ENCODE measurements at places on chromosomes 4 and X.
A peak's percentile ranks its signal among the peaks of the same experiment; 100 is the strongest.

DNA sequence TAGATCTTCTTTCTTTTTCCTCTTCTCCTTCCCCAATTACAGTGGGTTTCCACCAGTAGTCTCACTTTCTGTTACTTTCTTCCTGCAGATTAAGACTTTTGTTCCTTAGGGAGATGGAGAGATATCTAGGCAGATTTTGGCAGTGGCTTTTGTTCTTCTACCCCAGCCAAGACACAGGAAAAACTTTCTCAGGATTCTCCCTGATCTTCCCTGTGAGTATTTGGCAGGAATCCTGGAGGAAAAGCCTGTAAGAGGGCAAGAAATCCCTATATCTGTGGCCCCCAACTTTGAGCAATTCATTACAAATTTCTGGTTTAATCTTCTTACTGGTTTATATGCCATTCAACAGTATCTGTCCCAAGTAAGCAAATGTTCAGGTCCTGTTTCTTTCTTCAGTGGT, 21.9 kb downstream of the SLC9A7 start:
- DNase-seq: no peak

- DNase-seq: no peak
These were observed 47.8 kb downstream of the TMA16 start for GRCh38 chr4:163542275-163542674.

GRCh38 chrX:150253959-150254620, 109.0 kb upstream of the MAMLD1 start:
- DNase-seq: no peak

- peak; percentile 94 for DNase-seq
These were observed at the start of gene UFSP2 for GRCh38 chr4:185425647-185426352. TSS of gene UFSP2 (minus strand) at chr4:185425964. CDS start at chr4:185425868, 96 bp downstream.

DNA sequence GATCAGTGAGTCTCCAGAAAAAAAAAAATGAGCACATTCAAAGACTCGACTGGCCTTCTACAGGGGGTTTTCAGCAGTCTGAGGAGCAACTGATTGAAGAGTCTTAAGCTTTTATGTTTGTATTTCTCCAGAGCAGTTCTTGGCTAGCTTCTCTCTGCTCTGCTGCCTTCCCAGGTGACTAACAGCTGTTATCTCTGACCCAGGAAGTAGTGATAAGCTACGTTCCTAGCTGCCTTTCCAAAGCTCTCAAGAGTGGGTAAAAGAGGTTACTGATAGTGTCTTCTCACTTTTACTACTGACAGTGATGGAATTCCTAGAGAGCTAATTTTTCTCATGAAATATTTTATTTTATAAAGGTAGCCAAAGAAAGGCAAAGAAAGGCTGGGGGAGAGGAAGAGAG, 66.6 kb downstream of the ENOX2 start:
- peak; percentile 1 for DNase-seq

DNA sequence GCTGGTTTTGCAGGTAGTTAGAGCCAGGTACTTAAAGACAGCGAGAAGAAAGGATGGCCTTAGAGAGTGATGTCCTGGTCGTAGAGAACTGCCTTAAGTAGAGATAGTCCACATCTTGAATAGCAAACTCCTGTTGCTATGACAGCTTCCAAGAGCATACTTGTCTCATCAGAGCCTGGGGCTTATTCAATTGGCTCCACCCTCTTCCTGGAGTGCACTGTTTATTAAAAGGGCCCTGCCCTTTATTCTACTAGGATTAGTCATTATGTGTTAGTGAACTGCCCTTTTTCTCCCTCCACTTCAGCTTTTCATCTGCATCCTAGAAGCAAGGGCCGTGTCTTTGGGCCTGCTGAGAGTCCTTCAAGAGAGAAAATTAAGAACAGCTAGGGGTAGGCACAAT, 94.5 kb upstream of the EOLA2 start:
- DNase-seq: peak; percentile 82

DNA sequence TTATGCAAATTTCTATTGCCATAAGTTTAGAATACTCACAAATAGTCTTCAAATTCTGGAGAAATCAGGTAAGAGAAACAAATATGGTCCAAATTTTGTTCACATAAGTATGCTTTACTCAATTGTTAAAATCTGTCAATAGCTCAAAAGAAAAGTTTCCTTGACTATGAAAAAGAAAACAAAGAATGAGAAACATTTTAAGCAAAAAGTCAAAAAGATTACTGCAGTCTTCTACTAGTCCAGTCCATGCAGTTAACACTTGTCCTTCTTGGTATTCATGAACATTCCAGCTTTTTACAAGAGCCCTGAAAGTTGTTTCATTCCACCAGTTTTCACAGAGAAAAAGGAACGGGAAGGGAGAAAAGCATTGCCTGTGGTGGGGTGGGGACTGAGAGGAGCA, 54.7 kb upstream of the ZXDA start:
- peak; percentile 22 for DNase-seq

GRCh38 chrX:41381685-41382084, 47.7 kb downstream of the DDX3X start:
- DNase-seq: peak; percentile 79

DNA sequence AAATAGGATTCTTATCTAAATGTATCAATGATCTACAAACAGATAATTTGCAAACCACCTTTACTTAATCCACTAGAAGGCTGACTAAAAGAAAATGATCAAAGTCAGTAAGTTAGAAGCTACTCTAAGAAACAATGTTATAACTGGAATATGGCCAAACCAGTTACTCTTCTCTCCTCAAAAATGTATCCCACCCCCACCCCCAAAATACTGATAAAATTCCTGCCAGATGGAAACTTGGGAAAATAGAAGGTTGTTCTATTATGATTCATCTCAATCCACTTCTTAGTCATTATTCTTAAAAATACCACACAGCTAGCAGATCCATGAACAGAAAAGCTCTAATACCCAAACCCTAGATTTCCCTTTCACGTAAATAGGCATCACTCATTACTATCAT, 206.4 kb downstream of the KLHL13 start:
- no peak for DNase-seq

- DNase-seq: peak; percentile 57
These were observed 2.4 kb upstream of the MBNL3 start for GRCh38 chrX:132491191-132491590.

DNA sequence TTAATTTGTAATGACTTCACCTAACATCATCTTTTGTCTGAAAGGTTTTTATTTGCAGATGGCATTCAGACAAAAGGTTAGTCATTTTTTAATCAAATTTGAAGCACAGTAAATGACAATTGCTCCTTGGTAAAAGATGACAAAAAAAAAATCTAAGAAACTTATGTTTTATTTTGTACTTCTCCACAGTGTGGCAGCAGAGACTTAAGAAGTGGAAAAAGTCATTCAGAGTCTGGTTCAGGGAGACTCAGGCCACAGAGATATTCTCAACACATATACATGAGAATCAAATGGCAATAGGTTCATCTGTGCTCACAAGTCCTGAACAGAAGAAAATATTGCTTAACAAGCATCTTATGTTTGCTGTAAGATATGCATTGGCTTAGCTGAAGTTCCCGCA, 436.2 kb downstream of the KCNIP4 start:
- peak; percentile 86 for DNase-seq

DNA sequence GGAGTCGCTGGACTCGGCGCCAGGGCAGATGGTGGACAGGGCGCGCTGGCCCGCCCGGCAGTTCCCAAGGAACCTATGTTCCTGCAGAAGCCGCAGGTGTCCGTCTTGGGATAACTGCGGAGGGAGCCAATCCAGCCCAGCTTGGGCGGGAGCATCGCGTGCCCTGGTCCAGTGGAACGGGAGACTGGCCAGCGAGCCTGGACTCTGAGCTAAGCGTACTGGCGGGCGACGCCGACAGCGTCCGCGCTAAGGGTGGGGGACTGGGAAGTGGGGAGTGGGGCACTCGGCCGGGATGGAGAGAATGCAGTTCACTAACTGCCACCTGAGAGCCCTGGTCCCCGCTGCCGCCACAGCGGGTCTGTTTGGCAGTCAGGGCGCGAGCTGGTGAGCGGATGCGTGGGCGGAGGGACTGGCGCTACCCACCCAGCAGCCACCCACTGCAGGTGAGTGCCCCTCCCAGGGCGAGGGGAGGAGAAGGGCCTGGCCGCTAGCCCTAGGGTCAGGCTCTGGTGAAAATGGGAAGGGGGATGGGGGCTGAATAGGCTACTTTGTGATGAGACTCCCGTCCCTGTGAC, 1.3 kb upstream of the MAMLD1 start:
- peak; percentile 63 for DNase-seq

Measured in DMS53 (cell line).